Fibroblast of skin of right biceps (primary cell): ENCODE measurements at places on chromosomes 7 and 10.

GRCh38 chr7:11420049-11420448 lies 411.9 kb downstream of the THSD7A start:
- DNase-seq, result no peak

DNA sequence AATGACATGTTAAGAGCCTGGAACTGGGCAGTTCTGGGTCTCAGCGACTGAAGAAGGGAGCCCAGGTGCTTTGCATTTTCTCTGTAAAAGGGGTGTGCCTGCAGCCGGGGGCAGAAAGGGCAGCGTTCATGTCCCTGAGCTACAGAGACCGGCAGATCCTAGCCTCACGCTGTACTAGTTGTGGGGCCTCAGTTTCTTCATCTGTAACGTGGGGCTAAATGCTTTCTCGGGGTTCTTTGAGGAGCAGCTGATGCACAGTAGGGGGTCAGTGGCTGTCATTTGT lies 79.6 kb downstream of the NEURL1 start:
- DNase-seq, result no peak

GRCh38 chr10:128537834-128538330 lies 411.7 kb upstream of the MKI67 start:
- DNase-seq, result no peak

DNA sequence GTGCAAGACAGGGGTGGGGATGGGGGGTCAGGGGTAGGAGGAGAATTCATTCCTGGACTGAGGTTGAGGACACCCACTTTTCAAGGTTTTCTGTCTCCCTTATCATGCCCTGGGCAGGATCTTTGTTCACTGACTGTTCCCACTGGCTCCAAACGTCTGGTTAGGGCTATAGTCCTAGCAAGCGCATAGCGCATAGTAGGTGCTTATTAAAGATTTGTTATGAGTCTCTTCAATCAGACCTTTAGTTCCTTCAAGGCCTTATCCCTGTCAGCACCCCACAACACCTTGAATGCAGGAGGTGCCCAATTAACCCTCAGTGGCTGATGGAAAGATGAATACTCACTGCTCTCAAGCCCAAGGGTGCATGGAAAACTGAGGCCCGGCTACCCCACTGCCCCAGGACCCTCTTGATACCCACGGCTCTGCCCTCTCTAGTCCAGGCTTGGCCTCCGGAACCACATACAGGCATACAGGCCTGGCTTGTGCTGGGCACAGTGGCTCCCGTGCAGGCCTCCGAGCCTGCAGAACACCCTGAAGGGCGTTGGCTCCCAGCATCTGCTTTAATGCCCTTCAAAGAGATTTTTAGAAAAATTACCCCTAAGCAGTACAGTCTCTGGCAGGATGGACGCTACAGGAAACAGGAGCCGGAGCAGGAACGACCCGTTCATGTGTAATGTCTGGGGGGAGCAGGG lies 177.7 kb downstream of the SH3PXD2A start:
- no peak for DNase-seq

DNA sequence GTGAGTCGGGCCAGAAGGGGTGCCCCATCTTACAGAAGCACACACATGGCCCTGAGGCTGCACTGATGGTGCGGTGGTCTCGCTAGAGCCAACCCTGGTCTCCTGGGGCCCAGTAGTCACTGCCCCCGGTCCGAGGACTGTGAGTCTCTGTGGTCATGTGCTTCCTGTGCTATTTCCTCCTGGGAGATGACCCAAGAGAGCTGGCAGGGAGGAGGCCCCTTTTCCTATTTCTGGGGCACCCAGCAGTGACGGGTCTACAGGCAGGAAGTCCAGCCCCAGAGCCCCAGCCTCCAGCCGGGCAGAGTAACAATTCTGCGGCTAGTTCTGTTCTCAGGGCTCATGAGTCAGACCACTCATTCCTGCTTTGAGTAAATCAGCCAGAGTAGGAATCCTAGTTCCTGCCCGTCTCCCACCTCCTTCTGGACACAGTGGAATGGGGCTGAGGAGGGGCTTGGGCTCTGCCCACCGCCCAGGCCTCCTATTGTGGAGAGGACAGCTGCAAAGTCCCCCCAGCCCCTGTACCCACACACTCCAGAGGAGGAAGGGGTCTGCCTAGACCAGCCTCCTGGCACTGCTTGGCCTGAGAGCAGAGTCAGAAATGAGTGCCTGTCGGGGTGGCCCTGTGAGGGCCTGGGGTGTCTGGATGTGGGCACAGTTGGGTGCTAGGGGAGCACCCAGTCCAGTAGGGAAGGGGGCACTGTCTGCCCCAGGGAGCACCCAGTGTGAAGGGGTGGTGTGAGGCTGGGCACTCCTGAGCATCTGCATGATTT lies 80.5 kb upstream of the PPIF start:
- DNase-seq, result peak; percentile 93

DNA sequence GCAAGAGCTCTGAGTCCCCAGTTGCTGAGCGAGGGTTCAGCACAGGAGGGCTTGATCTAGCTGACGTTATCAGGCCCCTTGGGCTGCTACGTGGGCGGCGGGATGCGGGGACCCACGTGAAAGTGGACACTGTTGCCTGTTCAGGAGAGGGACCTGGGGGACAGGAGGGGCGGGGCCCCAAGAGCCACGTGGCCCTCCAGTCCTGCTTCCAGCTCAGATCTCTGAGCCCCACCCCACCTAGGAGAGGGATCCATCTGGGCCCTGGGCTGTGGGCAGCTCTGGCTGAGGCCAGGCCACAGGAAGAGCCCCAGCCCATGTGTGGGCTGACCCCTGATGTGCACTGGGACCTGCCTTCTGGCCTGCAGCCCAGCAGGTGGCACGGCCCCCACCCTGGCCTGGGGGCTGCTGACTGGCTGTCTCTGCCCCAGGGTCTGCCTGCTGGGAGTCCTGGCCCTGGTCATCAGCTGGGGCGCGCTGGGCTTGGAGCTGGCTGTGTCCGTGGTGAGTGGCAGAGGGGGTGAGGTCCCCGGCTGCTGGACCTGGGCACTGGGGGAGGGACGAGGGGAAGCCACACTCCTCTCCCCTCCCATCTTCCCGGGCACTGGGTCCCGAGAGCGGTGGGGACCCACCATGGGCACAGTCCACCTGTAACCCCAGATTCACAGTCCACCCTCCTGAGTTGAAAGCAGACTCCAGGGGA lies 17.5 kb downstream of the TTYH3 start:
- no peak for DNase-seq

GRCh38 chr7:50513166-50513871 lies 51.9 kb downstream of the DDC start:
- DNase-seq, result no peak

- no peak for DNase-seq
Observed at GRCh38 chr7:122291189-122291588, 13.4 kb downstream of the FEZF1 start.

DNA sequence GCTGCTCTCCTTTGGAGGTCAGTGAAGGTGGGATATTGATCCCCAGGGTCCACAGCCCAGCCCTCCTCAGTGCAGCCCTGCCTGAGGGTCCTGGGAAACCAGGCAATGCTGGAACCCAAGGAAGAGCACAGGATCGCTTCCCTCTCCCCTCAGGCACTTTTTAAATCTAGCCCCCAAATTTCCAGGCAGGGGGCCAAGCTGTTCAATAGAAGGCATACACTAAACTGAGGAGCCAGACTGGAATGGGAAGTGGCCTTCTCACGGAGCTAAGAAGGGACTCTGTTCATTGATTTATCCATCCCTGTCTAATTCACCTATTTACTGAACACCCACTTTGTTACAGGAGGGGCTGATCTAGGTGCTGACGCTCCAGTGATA lies 60.3 kb downstream of the GLI3 start:
- no peak for DNase-seq

GRCh38 chr7:35681231-35682029 lies 13.5 kb downstream of the HERPUD2 start:
- DNase-seq, result peak; percentile 45

DNA sequence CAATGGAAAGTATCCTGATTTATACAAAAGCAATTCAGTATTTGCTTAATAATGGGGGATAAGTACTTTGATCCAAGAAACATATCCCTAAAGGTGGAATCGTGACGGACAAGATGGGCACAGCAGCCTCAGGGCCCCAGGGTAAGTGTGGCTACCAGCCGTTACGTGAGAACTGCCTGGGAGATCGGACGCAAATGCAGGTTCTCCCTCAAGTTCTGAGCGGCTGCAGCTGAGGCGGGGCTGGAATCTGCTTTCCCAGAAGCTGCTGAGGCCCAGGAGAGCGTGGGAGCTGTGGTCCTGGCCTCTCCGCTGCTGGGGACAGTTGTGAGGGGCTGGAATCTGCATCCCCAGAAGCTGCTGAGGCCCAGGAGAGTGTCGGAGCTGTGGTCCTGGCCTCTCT lies 13.5 kb downstream of the FOXL3 start:
- no peak for DNase-seq

DNA sequence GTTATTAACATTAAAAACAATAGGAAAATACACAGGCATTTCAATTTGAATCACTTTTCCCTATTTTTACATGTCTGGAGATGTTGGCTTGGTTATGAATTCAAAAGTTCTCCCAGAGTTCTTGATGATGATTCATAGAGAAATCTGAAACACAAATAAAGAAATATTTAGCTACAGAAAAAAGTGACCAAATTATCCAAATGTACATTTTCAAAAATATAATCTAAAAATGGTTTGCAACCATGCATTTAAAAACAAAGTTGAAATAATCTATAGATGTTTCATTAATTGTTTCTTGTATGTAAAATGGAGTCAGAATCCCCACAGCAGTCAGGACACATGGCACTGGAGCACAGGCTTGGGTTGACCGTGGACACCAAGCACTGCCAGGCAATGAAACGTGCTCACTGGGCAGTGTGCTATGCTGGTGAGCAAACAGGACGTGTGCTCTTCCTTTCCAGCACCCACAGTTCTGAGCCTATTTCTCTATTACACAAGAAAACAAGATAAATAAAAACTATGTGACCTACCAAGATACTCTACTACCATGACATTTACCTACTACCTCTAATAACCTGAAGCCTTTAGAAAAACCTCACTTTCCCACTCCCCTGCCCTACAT lies 44.1 kb upstream of the PTPRN2 start:
- no peak for DNase-seq

DNA sequence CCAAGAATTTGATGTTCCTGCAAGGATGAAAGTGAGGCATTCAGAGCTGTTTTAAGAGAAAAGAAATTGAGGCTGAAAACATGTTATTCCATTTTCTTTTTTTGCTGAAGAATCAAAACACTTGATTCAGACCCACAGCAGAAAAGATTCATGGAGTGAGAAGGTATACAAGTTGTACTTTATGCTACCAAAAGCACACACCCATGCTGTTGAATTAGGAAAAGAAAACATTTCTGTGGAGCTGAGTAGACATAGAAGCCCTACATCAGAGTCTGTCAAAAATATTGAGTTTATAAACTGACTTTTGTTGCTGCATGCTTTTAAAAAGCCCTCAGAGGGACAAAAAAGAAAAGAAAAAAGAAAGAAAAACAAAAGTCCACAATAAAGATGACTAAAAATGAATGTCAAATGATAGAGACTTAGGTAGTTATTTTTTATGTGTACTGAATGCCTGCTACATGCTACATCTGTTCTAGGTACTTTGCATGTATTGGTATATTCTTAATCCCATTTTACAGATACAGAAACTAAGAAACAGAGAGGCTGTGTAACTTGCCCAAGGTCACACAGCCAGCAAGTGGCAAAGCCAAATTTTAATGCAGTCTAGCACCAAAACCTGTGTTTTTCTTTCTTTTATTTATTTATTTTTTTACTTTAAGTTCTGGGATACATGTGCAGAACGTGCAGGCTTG lies 71.7 kb upstream of the PALS2 start:
- DNase-seq, result no peak

DNA sequence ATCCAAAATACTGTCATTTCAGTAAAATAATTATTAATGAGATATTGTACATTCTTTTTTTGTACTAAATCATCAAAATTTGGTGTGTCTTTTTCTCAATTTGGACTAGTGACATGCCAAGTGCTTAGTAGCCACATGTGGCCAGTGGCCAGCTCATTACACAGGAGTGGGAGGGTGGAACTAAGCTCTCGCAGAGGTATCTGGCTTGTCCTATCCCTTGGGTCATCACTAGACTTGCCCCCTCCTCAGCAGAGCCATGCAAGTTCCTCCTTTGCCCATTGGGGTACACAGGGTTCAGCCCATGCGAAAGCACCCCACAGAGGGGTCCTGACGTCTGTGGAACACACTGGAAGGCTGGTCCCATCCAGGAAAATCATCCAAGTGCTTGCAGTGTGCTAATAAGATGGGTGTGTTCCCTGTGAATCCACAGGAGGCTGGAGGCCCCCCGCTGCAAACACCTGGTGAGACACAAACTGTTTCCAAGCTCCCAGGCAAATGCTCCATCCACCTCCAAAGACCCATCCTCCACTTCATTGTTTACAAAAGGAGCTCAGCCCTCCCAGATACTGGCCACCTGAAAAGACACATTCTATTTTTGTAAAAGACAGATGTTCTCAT lies 1.3 kb downstream of the ARHGAP22 start:
- DNase-seq, result no peak

GRCh38 chr7:80749270-80749669 lies 110.8 kb downstream of the CD36 start:
- DNase-seq, result peak; percentile 21

- DNase-seq, result no peak
Observed at GRCh38 chr10:19169041-19169440, 120.4 kb downstream of the MALRD1 start.

DNA sequence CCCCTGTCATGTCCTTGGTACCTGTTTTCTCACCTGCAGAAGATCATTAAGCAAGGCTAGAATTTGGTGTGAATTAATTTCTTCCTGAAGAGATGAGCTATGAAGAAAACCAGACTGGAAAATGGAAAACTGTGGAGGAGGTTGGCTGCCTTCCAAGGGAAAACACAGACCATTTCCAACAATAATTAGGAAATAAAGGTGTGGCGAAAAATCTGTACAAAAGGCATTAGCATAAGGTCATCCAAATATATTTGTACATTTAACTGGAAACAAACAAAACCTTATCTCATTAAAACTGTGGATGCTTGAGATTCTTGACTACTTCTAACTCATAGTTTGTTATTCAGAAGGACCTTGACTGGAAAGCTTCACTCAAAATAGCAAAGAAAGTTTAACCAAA lies 1.7 kb downstream of the STN1 start:
- no peak for DNase-seq

GRCh38 chr10:20746856-20747255 lies 150.3 kb downstream of the NEBL start:
- no peak for DNase-seq

- DNase-seq, result peak; percentile 72
Observed at GRCh38 chr7:47088329-47089067, 493.4 kb downstream of the TNS3 start.

DNA sequence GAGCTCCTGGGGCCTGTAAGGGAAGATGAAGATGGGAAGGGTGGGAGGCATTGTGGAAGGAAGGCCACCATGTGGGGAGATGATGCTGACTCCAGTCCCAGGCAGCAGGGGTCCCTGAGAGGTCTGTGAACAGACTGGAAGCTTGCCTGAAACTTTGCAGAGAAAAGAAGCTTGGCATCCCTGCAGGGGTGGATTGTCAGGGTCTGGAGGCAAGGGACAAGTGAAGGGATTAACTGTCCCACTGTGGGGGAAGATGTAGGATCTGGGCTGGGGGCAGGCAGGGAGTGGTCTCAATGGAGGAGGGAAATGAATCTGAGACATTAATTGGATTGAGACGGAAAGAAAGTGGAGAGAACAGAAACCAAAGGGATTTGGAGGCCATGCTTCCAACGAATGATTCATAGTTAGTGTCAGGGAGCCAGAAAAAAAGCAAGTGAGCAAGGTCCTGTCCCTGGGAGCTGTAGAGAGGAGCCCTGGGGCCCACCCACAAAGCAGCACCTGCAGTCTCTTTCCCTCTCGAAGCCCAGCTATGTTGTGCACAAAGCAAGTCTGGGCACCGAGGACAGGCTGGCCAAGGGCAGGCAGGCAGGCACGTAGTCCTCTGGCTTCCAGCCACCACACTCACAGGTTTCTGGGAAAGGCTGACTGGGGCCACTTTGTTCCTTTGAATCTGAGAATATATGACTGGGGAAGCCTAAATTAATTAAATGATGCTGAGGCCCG lies 4.7 kb upstream of the SLC18A3 start:
- DNase-seq, result no peak
